ENCODE measurements at places on chromosomes 16 and 17. TPM values are rescaled to one million over a fixed set of nuclear protein-coding genes. Genes with fewer than 3 reads are reported as not detected.
A peak's percentile ranks its signal among the peaks of the same experiment; 100 is the strongest.

DNA sequence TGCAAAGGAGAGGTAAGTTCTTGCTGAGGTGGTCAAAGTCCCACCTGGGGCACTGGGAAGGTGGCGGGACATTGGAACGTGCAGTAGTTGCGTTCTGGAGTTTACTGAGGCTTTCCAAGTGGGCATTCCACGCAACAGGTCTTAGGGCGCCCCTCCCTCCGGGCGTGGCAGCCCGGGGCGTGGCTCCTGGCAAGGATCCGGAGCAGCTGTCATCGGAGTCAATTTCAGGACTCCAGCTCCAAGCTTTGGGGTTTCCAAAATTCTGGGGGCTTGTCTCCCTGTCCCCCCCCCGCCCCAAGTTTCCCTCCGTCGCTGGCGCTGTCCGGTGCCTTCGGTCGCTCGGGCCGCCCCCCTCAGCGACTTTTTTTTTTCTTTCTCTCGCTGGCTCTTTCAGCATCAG is 43.1 kb upstream of the AMZ2 start:
- H3K27ac ChIP-seq, result no peak overlapping the region
- H3K27me3 ChIP-seq, result peaks cover 51% of the 10 kb centered on the region
- peaks cover 9% of the 10 kb centered on the region for H3K36me3 ChIP-seq

- no peak overlapping the region for H3K4me3 ChIP-seq
- peaks cover 10% of the 10 kb centered on the region for H3K4me1 ChIP-seq
- no peak overlapping the region for H3K27ac ChIP-seq
- no peak for DNase-seq
These were observed 930.4 kb upstream of the CDH8 start for GRCh38 chr16:62966626-62967025.

DNA sequence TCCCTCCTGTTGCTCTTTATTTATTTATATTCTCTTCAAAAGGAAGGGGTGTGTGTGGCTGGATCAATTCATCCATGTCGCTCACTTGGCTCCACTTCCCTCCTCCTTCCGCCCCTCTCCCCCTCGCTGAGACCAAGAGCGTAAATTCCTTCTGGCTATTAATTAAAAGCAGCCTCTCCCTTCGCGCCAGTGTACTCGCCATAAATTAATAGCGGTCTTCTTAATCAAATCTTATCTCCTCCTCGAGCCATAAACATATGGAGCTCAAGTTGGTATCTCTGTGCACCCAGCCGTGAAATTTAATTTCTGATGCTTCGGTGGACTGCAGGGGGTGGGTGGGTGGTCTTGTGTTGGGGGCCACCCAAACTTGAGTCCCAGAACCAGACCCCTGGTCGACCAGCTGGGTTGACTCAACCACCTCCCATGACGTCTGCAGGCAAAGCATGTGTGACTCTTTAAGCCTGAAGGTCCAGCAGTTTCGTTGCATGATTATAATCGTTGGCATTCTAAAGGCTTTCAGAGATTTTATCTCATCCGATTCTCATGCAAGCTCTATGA is 57.9 kb downstream of the SDK2 start:
- H3K36me3 ChIP-seq, result no peaks in the 10 kb centered on the region
- H3K27me3 ChIP-seq, result no peaks in the 10 kb centered on the region
- H3K4me1 ChIP-seq, result peaks cover 51% of the 10 kb centered on the region
- no peak overlapping the region for H3K4me3 ChIP-seq
- DNase-seq, result no peak

DNA sequence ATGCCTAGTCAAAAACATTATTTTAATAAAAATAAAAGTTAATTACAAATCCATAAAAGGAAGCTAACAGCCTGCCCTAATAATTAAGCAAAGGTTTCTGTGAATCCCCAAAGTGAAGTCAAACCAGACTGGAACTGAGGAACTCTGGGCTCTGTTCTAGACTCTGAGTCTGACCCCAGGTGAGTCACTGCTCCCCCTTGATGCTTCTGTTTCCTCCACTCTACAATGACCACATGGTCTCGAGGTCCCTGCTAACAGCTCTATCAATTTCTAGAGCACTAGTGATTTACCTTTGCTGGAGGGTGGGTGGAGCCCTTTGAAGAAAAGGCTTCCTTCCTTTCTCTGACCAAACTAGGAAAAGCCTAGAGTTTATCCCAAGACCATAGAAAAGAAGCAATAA is 32.4 kb downstream of the XPO6 start:
- peaks cover 23% of the 10 kb centered on the region for H3K4me1 ChIP-seq
- no peaks in the 10 kb centered on the region for H3K27me3 ChIP-seq
- no peak overlapping the region for H3K4me3 ChIP-seq
- H3K36me3 ChIP-seq, result peaks cover 15% of the 10 kb centered on the region
- DNase-seq, result no peak

DNA sequence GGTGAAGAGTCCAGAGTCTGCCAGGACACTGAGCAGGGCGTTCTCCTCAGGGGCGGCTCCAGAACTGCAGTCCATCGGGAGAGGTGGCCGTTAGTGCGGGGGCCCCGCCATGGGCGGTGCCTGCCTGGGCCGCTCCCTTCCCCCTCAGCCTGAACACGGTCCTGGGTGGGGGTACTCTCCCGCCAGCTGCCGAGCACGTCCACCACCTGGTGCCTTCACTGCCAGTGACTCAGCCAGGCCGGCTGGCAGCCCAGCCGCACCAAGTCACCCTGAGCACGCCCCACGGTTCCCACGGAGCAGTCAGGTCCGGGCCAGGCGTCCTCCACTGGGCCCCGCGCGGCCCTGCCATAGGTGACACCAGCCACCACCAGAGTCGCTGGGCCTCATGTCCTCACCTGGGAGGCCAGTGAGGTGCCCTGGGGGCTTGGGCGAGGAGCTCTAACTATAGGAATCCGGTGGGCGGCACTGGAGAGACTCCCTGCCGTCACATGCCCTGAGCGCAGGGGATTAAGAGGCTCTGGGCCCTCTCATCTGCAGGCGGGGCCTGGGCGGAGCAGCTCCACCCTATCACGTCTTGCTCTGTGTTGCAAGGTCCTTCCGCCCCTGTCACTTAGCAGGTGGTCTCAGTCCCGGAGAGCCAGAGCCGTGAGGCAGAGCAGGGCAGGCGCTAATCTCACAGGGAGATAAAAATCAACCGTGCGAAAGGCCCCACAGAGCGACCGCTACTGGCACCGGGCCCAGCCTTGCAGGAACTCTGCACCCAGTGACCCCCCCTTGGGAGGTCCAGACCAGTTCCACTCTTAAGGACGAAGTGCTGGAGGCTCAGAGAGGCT is 14.3 kb downstream of the PIEZO1 start:
- DNase-seq, result no peak
- H3K27ac ChIP-seq, result no peak overlapping the region
- H3K27me3 ChIP-seq, result no peaks in the 10 kb centered on the region
- no peaks in the 10 kb centered on the region for H3K36me3 ChIP-seq
- no peaks in the 10 kb centered on the region for H3K4me1 ChIP-seq

DNA sequence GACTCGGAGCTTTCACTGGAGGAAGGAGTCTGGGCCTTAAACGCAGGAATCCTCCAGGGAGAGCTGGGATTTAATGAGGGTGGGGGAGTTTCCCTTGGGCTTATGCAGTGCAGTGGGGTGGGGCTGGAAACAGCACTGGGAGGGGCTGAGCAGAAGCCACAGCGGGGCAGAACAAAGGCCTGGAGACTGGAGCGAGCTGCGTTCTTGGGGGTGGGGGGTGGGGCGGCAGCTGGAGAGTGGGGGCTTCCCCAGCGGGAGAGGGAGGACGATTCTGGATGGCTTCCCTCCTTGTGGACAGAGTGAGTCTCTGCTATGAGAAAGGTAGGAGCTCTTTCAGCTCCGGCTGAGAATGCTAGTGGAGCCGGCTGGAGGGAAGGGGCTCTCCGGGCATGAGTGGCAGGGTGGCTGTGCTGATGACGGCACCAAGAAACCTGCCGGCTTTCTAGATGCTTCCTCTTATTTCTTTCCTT is 406.0 kb downstream of the SEC14L1 start:
- H3K27ac ChIP-seq, result peak overlapping the region; percentile 50
- H3K4me3 ChIP-seq, result peak overlapping the region; percentile 75
- peak; percentile 26 for DNase-seq
- H3K27me3 ChIP-seq, result no peaks in the 10 kb centered on the region
- H3K4me1 ChIP-seq, result peaks cover 52% of the 10 kb centered on the region

DNA sequence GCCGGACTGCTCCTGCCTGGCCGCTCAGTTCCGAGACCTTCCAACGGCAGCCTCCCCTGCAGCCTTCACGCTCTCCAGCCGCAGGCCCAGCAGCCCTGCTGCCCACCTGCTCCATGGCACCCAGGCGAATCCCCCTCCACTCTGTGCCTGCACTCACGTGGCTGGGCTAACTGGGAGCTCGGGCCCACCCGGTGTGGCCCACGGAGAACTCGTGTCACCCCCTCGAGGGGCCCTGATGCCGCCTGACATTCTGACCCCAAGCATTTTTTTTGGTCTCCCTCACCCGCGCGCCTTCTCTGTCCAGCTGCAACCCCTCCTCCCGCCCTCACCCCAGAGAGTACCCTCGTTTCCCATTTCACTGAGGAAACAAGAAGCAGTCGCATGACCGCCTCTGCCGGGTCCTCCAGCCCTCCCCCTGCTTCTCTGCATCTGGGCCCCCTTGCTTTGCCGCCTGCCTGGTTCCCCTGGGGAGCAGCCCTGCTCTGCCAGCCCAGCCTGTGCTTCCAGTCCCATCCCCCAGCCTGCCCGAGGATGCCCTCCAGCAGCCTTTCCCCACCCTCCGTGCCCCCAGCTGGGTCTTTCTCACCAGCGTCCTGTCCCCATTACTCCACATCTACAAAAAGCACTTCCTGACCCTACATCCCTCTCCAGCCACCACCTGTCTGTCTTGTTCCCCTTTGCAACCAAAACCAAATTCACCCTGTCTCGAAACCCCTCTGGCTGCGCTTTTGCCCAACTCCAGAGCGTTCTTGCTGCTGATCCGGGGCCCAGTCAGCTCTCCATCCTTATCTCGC is 146.4 kb upstream of the CHMP6 start:
- H3K4me3 ChIP-seq, result no peak overlapping the region
- peak overlapping the region; percentile 95 for H3K27ac ChIP-seq
- H3K36me3 ChIP-seq, result peaks cover 8% of the 10 kb centered on the region
- no peak for DNase-seq
- no peaks in the 10 kb centered on the region for H3K27me3 ChIP-seq

- H3K27ac ChIP-seq, result no peak overlapping the region
- H3K4me3 ChIP-seq, result no peak overlapping the region
- no peaks in the 10 kb centered on the region for H3K27me3 ChIP-seq
- no peak for DNase-seq
These were observed 8.0 kb downstream of the TXNDC11 start for GRCh38 chr16:11734653-11735043.

DNA sequence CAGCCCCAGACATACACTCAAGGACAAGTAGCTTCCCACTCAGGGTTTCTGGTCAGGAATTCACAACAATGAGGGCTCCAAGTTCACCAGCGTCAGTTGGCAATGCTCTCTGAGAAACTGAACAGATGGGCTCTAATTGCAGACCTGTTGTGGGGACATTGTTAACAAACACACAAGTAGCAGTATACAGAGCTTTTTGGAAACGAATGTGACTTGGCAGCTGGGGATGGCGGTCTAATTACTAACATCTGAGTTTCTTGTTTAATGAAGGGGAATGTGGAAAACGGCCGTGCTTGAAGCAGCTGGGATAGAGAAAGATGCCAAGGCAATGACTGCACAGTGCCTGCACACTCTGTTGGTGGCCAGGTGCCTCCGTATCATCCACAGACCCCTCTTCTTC is 316.1 kb upstream of the IRX3 start:
- H3K4me3 ChIP-seq, result no peak overlapping the region
- H3K4me1 ChIP-seq, result no peaks in the 10 kb centered on the region
- H3K27ac ChIP-seq, result no peak overlapping the region
- DNase-seq, result no peak
- peaks cover 4% of the 10 kb centered on the region for H3K36me3 ChIP-seq
- H3K27me3 ChIP-seq, result no peaks in the 10 kb centered on the region

DNA sequence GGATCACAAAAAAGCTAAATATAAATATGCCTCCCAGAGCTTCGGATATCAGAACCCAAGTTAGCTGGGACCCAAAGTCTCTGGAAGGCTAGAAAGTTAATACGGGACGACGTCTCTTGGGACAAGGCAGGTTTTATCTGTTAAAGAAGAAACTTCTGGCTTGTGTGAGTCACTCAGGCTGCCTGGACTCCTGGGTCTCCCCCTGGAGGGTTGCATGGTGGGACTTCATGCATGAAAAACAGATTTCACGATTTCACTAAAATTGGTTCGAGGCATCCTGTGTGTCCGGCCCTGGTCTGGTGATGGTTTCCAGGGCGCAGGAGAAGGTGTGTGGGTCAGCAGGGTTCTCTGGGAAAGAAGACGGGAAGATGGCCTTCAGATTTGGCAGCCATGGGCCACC is 47.0 kb downstream of the COX4I1 start:
- H3K27ac ChIP-seq, result no peak overlapping the region
- DNase-seq, result no peak
- H3K27me3 ChIP-seq, result peaks cover 23% of the 10 kb centered on the region
- H3K4me1 ChIP-seq, result no peaks in the 10 kb centered on the region
- H3K36me3 ChIP-seq, result no peaks in the 10 kb centered on the region

GRCh38 chr17:29050176-29050575 is 7.2 kb downstream of the PIPOX start:
- peaks cover 66% of the 10 kb centered on the region for H3K4me1 ChIP-seq
- no peak for DNase-seq
- no peak overlapping the region for H3K27ac ChIP-seq
- H3K27me3 ChIP-seq, result no peaks in the 10 kb centered on the region
- no peak overlapping the region for H3K4me3 ChIP-seq

GRCh38 chr17:44610331-44610730 is 45.9 kb upstream of the MEIOC start:
- H3K27ac ChIP-seq, result no peak overlapping the region
- H3K36me3 ChIP-seq, result no peaks in the 10 kb centered on the region
- H3K4me1 ChIP-seq, result peaks cover 18% of the 10 kb centered on the region
- DNase-seq, result no peak
- H3K4me3 ChIP-seq, result no peak overlapping the region

- no peaks in the 10 kb centered on the region for H3K4me1 ChIP-seq
- peaks cover 7% of the 10 kb centered on the region for H3K36me3 ChIP-seq
- no peak overlapping the region for H3K27ac ChIP-seq
- H3K27me3 ChIP-seq, result no peaks in the 10 kb centered on the region
- H3K4me3 ChIP-seq, result no peak overlapping the region
These were observed 14.5 kb upstream of the RPL13 start for GRCh38 chr16:89545831-89546574.

GRCh38 chr17:79695797-79696609 is 34.7 kb upstream of the ENPP7 start:
- H3K27ac ChIP-seq, result peak overlapping the region; percentile 63
- no peak for DNase-seq
- H3K4me3 ChIP-seq, result no peak overlapping the region
- no peaks in the 10 kb centered on the region for H3K27me3 ChIP-seq
- H3K36me3 ChIP-seq, result no peaks in the 10 kb centered on the region
- H3K4me1 ChIP-seq, result no peaks in the 10 kb centered on the region

The PIPOX gene
- total RNA-seq, result 3.3 TPM

The PERCC1 gene
- total RNA-seq, result not detected

The METTL26 gene
- 73.4 TPM for total RNA-seq

The HSPB9 gene
- 0.40 TPM for total RNA-seq

The CFAP97D1 gene
- not detected for total RNA-seq

The KRT25 gene
- total RNA-seq, result not detected

The CPNE7 gene
- 2.7 TPM for total RNA-seq

The ASGR1 gene
- 11.2 TPM for total RNA-seq

The CES5A gene
- not detected for total RNA-seq

The JMJD8 gene
- 64.5 TPM for total RNA-seq

Data from neural crest cell (in vitro differentiated cells).